ENCODE measurements at places on chromosomes 1 and 21.

DNA sequence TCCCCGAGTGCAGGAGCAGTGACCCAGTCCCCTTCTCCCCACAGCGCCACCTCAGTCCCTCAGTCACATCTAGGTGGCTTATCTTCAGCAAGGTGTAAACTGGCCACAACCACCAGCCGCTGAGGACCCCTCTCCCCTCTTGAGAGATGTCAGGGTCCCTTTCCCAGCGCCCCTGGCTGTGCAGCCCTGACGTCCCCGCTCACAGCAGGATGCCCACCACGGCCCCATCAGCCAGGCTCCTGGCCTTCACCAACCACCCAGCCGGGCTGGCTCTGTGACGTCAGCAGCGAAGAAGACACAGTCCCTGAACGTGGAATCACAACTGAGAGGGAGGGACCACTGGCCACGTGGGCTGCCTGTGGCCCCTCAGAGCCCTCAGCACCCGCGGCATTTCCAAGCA, 249.4 kb downstream of the NPHP4 start:
- DNase-seq = no peak

- no peak for DNase-seq
Observed at GRCh38 chr1:170678027-170678600, 14.2 kb downstream of the PRRX1 start.

GRCh38 chr1:8431019-8431418, 113.1 kb downstream of the SLC45A1 start:
- DNase-seq = no peak

DNA sequence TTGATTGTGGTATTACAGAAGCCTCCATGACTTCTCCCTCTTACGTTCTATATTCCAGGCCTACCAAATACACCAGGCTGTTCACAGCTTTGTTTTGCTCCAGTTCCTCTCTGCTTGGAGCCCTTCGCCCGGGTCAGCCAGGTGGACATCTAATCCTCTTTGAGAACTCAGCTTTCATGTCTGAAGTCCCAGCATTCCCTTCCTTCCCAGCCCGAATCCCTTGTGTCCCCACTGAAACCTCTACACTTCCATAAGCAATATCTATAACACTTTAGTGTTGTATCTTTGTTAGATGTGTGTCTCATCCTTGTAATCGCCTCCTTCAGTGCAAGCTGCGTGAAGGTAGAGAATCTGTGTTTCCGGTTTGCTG, 1.9 kb downstream of the RNF11 start:
- peak; percentile 60 for DNase-seq

DNA sequence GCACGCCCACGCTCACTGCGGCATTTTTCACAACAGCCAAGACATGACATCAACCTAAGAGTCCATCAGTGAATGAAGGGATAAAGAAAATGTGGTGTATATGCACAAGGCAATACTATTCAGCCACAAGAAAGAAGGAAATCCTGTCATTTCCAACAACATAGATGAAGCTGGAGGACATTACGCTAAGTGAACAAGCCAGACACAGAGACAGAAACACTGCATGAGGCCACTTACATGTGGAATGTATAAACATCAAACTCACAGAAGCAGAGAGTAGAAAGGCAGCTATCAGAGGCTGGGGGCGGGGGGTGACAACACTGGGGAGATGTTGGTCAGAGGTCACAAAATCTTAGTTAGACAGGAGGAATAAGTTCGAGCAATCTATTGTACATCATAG, 20.9 kb downstream of the TMPRSS2 start:
- no peak for DNase-seq

DNA sequence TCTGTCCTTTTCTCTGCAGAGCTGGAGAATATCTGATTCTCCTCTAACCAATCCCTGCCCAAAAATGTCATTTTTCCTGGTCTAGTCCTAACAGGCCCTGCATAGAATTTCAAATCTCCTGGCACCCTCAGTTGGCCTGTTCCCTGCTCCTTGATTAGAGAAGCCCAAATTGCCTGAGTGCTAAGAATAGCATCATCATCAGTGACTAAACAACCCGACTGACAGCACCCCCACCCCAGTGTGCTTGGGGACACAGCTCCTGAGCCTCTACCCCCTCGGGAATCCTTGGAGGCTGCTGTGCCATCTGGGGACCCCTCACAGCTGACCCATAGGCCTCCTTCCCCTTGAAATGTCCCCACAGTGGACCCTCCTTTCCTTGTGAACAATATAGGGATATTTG, 94.4 kb downstream of the DDX20 start:
- DNase-seq = no peak

DNA sequence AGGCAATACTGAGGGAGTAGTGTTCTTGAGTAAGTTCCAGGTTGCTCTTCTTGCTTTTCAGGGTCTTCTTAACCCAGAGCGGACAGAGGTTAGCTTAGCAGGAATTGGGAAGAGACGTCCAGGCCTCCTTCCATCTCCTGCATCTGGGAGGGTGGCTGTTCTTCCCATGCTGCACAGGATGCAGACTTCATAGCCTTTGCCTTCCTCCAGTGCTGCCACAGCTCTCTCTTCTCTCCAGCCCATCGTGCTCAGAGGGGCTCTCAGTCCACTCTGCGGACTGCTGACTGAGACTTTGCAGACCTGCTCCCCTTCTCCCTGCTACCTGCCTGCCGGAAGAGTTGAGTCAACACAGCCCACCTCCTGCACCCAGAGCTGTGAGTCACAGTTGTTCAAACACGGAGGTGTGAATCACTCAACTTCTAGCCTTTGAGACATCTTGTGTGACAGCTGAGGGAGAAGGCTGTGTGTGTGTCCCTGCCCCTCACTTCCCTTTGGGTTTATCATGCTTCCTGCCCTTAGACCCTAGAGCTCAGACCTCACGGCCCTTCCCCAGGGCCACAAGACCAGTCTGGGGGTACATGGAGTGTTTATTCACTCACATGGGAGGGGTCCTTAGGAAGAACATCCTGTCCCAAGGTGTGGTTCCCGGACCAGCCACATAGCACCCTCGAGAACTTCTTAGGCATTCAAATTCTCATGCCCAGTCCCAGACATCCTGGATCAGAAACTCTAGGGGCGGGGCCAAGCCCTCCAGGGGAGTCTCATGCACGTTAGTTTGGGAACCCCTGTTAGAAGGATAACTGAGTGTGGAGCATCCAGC, 158.3 kb upstream of the CACNA1E start:
- no peak for DNase-seq

DNA sequence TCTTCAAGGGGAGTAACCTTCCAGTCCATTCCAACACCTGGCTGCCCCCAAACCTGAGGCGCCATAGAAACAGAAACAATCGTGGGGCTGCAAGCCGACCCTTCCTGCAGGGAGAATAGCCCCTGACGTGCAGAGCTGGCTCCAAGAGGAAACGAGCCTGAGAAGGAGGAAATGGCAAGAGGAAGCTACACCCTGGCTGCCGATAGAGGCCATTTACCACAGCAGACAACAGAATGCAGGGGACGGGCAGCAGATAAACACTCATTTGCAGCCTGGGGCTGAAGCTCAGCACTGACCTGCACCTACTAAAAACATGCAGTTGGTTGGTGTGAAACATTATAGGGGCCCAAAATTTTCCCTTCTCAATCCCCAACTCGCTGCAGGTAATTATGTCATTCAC, 8.7 kb upstream of the TDRD10 start:
- DNase-seq = no peak

DNA sequence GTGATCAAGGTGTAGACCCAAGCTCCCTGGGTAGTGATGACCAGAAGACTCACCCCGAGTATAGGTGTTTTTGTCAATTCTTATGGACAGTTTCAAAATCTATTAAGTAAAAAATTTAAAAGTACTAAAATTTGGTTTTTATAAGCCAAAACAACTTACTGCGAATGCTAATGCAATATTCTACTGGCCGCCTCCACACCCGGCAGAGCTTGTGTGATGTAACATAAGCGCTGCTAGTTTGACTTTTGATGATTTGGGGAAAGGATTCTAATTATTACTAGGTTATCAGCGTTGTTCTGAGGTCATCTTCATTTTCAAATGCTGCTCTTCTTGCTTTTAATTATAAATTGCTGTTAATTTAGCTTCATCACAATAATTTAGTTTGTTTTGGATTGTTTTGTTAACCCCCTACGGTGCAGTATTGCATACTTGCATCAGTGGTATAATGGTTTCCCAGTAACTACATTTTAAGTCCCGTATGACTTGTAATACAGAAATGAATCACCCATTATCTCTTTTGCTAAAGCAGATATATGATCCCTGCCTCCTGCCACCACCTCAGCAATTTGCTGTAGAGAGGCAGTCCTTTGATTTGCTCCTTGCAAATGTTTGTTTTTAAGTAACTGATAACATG, 178.0 kb downstream of the SDCCAG8 start:
- DNase-seq = no peak

DNA sequence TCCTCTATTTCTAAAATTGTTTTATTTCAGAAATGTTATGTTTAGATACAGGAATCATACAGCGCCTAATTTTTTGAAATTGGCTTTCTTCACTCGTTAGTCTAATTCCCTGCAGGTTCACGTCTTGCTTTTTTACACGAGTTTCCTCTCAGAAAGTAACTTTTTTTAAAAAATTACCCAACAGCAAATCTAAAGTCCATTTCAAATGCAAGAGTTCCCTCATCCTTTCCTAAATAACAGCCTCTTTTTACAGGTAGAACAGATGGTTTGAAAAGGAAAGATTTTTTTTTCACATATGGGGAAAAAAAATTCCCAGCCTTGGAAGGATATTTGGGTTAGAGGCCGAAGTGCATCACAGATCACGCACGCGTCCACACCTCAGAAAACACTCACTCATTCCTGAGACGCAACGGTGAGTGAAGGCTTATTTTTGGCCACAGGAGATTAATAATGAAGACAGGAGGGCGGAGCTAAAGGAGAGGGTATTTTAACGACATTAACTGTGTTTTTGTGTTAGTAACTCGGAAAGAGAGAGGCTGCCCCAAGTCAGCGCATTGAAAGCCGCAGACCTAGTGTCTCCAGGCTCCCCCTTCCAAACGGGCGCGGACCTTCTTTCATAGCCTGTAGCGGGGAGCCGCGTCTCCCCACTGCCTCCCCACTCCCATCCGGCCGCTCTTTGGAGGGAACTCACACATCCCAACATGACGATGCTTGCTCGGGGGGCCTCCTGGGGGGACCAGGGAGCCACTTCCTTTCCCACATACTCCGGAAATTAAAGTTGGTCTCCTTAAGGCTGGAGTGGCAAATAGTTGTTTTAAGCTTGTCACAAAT, 969 bp upstream of the RIPK4 start:
- DNase-seq = no peak

GRCh38 chr1:4710592-4711415, 56.4 kb downstream of the AJAP1 start:
- peak; percentile 55 for DNase-seq

- DNase-seq = no peak
Observed at GRCh38 chr1:21261551-21262292, 28.5 kb downstream of the ECE1 start.

DNA sequence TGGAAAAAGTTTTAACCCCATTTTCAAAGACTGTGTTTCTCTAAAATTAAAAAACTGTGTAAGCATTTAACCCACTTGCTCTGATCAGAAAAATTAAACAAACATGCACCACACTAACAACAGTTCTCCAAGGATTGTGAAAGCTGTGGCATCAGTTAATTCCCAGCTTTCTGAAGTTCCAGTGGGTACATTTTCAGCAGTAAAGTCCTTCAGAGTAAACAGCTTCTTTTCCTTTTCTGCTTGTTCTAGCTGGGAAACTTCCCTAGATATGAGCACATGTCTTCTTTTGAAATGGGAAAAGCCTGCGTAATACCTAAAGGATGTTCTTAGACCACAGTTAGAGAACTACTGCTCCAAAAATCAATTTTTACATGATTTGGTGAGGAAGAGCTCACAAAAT, 11.1 kb downstream of the PRRX1 start:
- no peak for DNase-seq

DNA sequence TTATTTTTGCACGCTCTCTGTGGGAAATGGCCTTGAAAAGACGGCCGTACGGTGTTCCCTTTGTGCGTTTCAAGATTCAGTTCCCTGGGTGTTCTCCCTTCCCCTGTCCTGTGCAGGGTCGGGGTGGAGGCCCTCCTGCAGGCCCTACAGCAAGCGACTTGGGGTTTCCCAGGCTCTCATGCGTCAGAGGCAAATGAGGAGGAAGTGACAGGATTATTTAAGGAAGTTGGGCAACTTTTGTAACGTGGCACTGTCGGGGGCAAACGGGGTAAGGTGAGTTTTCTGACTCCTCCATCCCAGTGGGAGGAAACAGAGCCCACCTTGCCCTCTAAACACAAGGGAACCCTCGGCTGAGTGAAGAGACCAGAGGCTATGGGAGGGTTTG, 16.1 kb upstream of the AJAP1 start:
- DNase-seq = no peak

DNA sequence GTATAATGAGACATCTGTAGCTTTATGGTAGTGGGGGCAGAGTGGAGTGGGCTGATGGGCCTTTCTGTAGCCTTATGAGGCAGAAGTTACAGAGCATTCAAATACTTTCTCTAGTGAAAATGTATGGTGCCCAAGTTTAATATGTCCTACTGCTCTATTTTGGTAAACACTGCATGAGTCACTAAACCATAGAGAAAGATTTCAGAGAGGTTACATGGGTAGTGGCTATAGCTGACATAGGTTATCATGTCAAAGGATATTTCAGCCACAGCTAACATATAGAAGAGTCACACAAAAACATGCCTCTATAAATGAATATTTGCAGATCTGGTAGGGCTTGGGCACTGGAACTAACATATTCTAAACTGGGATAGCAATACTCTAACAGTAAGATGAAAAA, 212.4 kb upstream of the USP25 start:
- DNase-seq = no peak

- peak; percentile 49 for DNase-seq
Observed at GRCh38 chr1:159829273-159829634, 2.6 kb downstream of the SLAMF8 start.

DNA sequence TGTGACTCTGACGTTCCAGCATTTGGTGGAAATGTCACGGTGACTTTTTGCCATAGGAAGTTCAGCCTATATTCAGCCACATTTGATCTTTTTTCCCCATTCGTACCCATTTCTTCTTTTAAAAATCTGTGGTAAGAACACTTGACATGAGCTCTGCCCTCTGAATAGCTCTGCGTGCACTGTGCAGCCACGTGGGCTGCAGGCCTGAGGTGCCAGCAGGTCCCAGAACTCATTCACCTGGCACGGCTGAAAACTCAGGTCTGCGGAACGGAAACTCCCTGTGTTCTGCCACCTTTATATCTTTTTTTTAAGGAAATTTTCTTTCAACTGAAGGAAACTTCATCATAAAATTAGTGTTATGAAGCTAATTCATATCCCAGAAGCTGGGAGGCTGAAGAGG, 28.6 kb downstream of the CEP104 start:
- DNase-seq = no peak
